ENCODE measurements at places on chromosomes 1 and 21.
A peak's percentile ranks its signal among the peaks of the same experiment; 100 is the strongest.

DNA sequence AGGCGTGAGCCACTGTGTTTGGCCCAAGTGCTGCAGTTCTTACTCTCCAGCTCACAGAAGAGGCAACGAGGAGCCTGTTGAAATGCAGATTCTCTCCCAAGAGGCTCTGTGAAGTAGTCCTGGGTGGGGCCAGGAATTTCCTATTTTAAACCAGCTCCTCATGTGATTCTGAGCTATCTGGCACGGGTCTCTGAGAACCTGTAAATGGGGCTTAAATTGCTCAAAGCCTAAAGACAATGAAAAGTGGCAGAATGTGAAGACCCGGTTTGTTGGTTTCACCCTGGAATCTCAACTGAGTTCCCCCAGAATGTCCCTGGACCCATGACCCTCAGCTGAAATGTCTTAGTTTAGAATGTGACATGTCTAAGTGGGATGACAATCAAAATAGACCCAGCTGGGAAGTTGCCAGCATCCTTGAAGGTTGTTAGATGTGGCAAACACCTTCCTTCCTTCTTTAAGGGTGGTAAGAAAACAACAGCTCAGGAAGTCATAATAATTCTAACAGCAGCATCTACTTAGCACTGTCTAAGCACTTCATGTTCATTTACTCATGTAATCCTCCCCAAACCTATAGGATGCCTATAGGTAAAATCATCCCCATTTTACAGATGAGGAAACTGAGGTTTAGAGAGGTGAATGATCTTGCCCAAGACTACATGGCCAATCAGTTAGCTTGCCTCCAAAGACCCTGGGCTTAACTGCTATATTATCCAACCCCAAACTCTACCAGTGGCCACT is 20.9 kb upstream of the ATP5PO start:
- DNase-seq: peak; percentile 75

- peak; percentile 56 for DNase-seq
Measured at GRCh38 chr1:175376194-175376593, 183.6 kb upstream of the KIAA0040 start.

GRCh38 chr1:65880611-65881010 is 87.9 kb downstream of the PDE4B start:
- DNase-seq: no peak

GRCh38 chr1:17762313-17762712 is 7.2 kb downstream of the ACTL8 start:
- DNase-seq: no peak

- no peak for DNase-seq
Measured at GRCh38 chr1:243287652-243288051, 31.8 kb downstream of the SDCCAG8 start.

All from endodermal cell (in vitro differentiated cells).